ENCODE measurements at places on chromosomes 5 and 9.

DNA sequence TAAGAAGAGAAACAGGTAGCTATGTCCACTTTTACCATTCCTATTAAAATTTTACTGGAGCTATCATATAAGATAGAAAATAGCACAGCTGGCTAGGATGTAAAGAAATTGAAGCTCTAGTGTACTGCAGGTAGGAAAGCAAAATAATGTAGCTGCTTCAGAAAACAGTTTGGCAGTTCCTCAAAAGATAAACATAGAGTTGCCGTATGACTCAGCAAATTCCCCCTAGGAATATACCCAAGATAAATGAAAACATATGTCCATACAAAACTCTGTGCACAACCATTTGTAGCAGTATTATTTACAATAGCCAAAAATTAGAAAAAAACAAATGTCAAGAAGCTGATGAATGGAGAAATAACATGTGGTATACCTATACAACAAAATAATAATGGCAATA is 64.6 kb upstream of the SHISAL2B start:
- DNase-seq: no peak

- DNase-seq: no peak
Observed at GRCh38 chr5:115978779-115979178, 16.5 kb downstream of the LVRN start.

GRCh38 chr5:55638051-55638450 is 74.1 kb downstream of the SLC38A9 start:
- no peak for DNase-seq

DNA sequence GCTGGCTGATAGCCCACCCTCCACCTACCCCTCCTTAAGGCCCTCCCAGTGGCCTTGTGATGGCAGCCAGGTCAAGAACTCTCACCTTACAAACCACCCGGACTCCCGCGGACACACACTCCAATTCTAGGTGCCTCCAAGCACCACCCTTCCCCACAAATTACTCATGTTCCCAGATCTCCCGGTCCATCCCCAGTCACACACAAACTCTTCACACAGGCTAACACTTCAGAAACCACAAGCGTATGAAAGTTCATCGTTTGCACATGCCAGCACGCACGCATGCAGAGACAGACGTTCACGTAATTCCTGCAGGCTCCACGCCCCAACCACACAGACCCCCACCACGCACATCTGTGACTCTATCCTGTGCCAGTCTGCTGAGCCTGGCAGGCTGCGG is 18.0 kb downstream of the NR5A1 start:
- no peak for DNase-seq
